NK-92 treated with Interleukin-12 subunit alpha and Interleukin-12 subunit beta, amount 100 ng/mL, for 24 hours (cell line): ENCODE measurements at places on chromosomes 4 and X.

GRCh38 chr4:2672700-2673099 lies 83.4 kb downstream of the TNIP2 start:
- no peak for DNase-seq

DNA sequence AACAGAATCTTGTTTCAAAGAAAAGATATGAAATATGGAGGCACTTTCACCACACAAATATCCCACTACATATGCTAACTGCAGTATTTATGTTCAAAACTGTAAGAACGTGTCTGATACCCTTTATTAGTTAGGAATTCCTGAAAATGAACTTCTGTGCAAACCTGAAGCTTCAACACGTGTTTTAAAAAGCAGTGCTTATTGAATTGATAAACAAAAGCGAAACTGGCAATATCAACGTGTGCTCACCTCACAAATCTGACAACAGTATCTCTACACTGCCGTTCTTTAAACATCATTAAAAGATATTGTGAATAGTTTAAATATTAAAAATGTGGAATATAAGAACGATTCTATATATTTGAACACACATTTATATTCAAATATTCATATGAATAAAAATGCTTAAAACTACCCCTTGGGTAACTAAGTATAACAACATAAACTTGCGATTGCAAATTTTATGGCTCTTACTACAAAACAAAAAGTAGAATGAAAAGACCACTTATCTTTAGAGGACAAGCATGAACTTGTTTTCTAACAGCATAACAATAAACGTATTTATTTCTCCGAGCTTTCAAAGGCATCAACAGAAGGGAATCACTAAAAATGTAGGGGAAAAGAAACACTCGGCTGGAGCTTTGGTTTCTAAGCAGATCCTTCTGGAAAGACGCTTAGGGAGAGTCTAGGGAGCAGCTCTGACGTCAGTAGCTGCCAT lies at the start of gene LRP2BP:
Gene LRP2BP, minus strand, starts transcription at position 687 of the 718 bp plus-strand sequence. CDS start 17,738 bp downstream, outside the sequence.
- DNase-seq = no peak

GRCh38 chr4:138910195-138910913 lies 105.2 kb upstream of the NOCT start:
- DNase-seq = no peak

DNA sequence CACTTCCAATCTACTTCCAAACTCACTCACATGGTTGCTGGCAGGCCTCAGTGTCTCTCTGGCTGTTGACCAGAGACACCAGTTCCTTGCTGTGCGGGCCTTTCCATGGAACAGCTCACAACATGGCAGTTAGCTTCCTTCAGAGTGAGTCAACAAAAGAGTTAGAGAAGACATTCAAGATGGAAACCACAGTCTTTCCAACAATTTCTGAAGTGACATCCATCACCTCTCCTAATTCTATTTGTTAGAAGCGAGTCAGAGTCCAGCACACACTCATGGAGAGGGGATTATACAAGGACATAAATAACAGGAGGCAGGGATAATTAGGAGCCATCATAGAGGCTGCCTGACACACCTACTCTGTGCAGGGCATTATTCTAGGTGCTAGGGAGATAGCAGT lies 62.5 kb upstream of the TMEM164 start:
- DNase-seq = no peak

GRCh38 chr4:30555775-30556174 lies 164.4 kb upstream of the PCDH7 start:
- no peak for DNase-seq

GRCh38 chr4:24889991-24890390 lies 22.9 kb downstream of the CCDC149 start:
- DNase-seq = no peak

- DNase-seq = no peak
These were observed 102.4 kb downstream of the ADGRA3 start for GRCh38 chr4:22413471-22413870.
